ENCODE measurements at places on chromosomes 7 and 10.

- no peaks in the 10 kb centered on the region for H3K36me3 ChIP-seq
- no peak overlapping the region for H3K27ac ChIP-seq
- H3K4me1 ChIP-seq: no peaks in the 10 kb centered on the region
- no peak for DNase-seq
- H3K27me3 ChIP-seq: peaks cover 6% of the 10 kb centered on the region
These were observed 308.5 kb downstream of the REEP3 start for GRCh38 chr10:63829573-63830149.

DNA sequence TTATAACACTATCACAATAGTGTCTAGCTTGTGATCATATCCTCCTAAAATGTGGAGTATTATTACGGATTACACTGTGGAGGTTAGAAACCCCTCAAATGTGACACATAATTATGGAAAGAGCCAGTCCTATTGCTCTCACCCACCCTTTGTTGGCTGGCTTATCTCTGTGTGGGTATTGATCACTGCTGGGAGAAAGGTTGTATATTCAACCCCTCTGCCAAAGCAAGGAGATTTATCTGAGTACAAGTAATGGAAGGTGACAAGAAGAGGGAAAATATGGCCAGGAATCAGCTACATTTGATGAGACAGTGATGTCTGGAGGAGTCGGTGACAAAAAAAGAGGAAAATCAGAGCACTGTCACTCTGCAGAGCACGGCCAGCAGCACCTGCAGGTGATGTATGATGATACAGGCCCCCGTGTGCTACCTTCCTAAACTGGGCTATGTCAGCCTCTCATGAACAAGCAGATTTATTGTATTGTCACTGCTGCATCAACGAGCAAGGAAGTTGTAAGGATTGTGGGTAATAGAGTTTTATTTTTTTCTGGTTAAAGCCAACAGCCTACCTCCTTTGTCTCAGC, 235.3 kb downstream of the PHF14 start:
- H3K27ac ChIP-seq: no peak overlapping the region
- no peaks in the 10 kb centered on the region for H3K27me3 ChIP-seq
- no peaks in the 10 kb centered on the region for H3K36me3 ChIP-seq
- H3K4me1 ChIP-seq: peaks cover 6% of the 10 kb centered on the region
- H3K4me3 ChIP-seq: no peak overlapping the region
- DNase-seq: no peak

GRCh38 chr7:29291723-29292618, 97.4 kb downstream of the CHN2 start:
- no peaks in the 10 kb centered on the region for H3K36me3 ChIP-seq
- DNase-seq: no peak
- H3K27ac ChIP-seq: no peak overlapping the region
- H3K27me3 ChIP-seq: no peaks in the 10 kb centered on the region

DNA sequence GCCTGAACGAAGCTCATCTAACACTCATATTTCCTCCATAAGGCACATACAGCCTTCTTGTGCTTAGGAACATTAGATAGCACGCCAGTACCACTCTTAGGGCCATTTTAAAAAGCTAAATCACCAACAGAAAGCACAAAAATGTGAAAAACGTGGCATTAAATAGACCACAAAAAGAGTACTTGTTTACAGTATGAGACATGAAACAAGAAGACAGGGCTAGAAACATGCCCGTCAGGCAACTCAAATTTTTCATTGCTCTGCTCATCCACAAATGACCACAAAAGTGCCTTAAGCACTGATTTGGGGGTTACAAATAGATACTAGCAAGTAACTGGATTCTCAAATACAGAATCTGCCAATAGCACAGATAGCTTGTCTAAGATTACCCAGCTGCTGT, 67.8 kb downstream of the ELMO1 start:
- no peak overlapping the region for H3K4me3 ChIP-seq
- DNase-seq: no peak
- no peaks in the 10 kb centered on the region for H3K36me3 ChIP-seq
- no peaks in the 10 kb centered on the region for H3K27me3 ChIP-seq

- H3K4me1 ChIP-seq: peaks cover 3% of the 10 kb centered on the region
- H3K27ac ChIP-seq: no peak overlapping the region
- no peaks in the 10 kb centered on the region for H3K36me3 ChIP-seq
- no peak overlapping the region for H3K4me3 ChIP-seq
These were observed 55.7 kb downstream of the ST7 start for GRCh38 chr7:117008886-117009531.

DNA sequence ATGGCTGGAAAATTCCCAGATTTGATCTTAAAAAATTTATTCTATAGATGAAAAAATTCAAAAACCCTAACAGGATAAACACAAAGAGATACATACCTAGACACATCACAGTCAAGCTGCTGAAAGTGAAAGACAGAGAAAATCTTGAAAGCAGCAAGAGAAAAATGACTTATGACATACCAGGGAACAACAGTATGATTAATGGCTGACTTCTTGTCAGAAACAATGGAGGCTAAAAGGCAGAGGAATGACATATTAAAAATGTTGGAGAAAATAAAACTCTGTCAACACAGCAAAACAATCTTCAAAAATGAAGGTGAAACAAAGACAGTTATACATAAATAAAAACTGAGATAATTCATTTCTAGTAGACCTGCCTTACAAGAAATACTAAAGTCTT, 442.7 kb downstream of the IPMK start:
- no peaks in the 10 kb centered on the region for H3K27me3 ChIP-seq
- H3K27ac ChIP-seq: no peak overlapping the region
- DNase-seq: no peak
- no peaks in the 10 kb centered on the region for H3K36me3 ChIP-seq
- no peaks in the 10 kb centered on the region for H3K4me1 ChIP-seq
- no peak overlapping the region for H3K4me3 ChIP-seq

DNA sequence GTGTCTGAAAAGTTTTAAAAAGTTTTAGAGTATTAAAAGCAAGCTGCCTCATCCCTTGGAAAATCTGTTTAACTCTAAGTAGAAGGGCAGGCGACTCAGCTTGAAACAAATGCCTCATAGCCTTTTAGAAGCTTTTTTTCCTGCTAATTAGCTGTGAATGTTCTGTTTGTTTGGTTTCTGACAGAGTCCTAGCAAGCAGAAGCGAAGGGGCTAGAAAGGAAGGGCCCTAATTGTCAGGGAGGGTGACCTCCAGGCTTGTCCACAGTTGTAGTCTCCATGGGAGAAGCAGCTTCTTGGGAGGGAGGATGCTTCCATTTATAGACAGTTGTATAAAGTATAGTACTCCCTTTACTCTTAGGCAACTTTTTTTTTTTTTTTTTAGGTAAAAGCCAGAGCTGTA, 90.9 kb downstream of the DNAJC1 start:
- no peaks in the 10 kb centered on the region for H3K36me3 ChIP-seq
- H3K4me1 ChIP-seq: no peaks in the 10 kb centered on the region
- no peak overlapping the region for H3K27ac ChIP-seq
- no peak for DNase-seq
- no peaks in the 10 kb centered on the region for H3K27me3 ChIP-seq

- no peaks in the 10 kb centered on the region for H3K4me1 ChIP-seq
- no peak overlapping the region for H3K4me3 ChIP-seq
- H3K36me3 ChIP-seq: no peaks in the 10 kb centered on the region
- no peaks in the 10 kb centered on the region for H3K27me3 ChIP-seq
- H3K27ac ChIP-seq: no peak overlapping the region
- DNase-seq: no peak
These were observed 114.2 kb downstream of the SPAG6 start for GRCh38 chr10:22459496-22459895.

DNA sequence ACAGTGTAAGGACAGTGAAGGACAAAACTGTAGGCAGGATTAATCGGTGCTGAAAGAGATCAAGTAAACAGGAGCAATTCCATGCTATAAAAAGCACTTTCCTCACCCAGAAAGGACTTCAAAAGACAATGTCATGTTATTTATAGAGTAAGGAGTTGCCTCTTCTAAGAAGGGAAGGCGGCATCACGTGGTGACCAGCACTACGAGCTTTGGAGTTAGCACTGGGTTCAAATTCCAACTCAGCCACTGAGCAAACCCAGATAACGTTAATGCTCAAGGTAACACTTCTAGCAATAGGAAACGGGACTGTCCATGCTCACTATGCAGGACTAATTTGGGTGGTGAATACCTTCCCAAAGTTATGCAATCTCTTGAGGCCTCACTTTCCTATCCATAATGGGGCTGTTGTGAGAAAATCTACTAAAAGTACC, 715 bp upstream of the PANK1 start:
- H3K36me3 ChIP-seq: no peaks in the 10 kb centered on the region
- peaks cover 4% of the 10 kb centered on the region for H3K4me1 ChIP-seq
- H3K27ac ChIP-seq: no peak overlapping the region
- DNase-seq: no peak
- peak overlapping the region; percentile 93 for H3K4me3 ChIP-seq

- H3K4me1 ChIP-seq: peaks cover 10% of the 10 kb centered on the region
- no peaks in the 10 kb centered on the region for H3K36me3 ChIP-seq
- H3K4me3 ChIP-seq: no peak overlapping the region
- DNase-seq: no peak
These were observed 88.7 kb downstream of the ARID5B start for GRCh38 chr10:61989995-61990760.

DNA sequence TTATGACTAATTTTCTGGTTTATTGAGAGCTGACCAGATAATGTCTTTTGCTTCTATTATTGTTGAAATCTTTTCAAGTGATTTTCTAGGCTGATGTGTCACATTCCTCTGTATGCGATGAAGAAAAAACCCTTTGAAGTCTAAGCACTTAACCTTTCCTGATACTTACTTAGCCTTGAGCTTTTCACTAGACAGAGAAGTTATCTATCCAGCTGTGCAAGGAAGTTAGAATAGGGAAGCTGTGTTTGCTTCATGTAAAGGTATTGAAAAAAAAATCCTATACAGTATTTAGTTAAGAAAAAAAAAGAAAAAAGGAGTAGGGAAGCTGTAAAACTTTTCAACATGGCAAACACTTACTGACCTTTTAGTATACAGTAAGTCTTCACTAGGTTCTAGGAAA, 117.6 kb upstream of the DNAJB12 start:
- DNase-seq: no peak
- no peaks in the 10 kb centered on the region for H3K27me3 ChIP-seq
- no peak overlapping the region for H3K4me3 ChIP-seq
- H3K36me3 ChIP-seq: no peaks in the 10 kb centered on the region

DNA sequence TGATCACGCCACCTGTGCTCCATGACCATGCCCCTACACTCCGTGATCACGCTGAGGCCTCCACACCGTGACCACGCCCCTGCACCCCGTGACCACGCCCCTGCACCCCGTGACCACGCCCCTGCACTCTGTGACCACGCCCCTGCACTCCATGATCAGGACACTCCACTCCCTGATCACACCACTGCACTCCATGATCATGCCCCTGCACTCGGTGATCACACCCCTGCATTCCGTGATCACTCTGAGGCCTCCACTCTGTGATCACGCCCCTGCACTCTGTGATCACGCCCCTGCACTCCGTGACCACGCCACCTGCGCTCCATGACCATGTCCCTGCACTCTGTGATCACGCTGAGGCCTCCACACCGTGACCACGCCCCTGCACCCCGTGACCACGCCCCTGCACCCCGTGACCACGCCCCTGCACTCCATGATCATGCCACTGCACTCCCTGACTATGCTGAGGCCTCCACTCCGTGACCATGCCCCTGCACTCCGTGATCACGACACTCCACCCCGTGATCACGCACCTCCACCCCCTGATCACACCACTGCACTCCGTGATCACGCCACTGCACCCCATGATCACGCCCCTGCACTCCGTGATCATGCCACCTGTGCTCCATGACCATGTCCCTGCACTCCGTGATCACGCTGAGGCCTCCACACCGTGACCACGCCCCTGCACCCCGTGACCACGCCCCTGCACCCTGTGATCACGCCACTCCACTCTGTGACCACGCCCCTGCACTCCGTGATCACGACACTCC, 27.7 kb downstream of the STK32C start:
- DNase-seq: no peak
- no peak overlapping the region for H3K4me3 ChIP-seq
- H3K27ac ChIP-seq: no peak overlapping the region
- H3K27me3 ChIP-seq: no peaks in the 10 kb centered on the region
- H3K4me1 ChIP-seq: no peaks in the 10 kb centered on the region

DNA sequence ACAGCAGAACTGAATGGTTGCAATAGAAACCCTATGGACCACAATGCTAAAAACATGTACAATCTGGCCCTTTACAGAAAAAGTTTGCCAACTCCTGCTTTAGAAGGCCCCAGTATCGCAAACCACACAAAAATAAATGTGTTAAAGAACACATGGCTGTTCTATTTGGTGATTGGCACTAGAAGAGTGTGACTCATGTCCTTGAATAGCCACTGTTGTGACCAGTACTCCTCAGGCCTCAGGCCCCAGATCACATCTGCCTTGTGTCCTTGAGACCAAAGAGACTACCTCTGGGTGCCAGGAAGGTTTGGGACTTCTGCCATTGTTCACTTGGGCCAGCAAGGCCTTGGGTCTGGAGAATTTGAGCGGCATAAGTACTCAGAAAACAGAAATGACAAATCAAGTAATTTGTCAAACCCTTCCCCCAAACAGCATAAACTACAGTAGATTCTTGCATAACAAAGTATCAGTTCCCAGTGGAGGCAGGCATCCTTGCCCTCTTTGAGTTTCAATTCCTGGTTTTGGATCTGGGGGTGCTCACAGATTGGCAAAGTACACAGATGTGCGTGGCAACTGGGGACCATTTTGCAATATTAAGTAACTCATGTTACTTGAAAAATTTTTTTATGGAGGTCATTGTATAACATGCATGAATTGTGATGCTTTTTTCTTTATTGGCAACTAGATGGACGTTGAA, 50.2 kb downstream of the MTURN start:
- H3K4me3 ChIP-seq: no peak overlapping the region
- H3K27ac ChIP-seq: no peak overlapping the region
- H3K36me3 ChIP-seq: no peaks in the 10 kb centered on the region
- no peak for DNase-seq
- no peaks in the 10 kb centered on the region for H3K27me3 ChIP-seq

- no peaks in the 10 kb centered on the region for H3K27me3 ChIP-seq
- H3K4me3 ChIP-seq: no peak overlapping the region
- no peaks in the 10 kb centered on the region for H3K4me1 ChIP-seq
- no peak for DNase-seq
These were observed 10.7 kb upstream of the KPNA7 start for GRCh38 chr7:99218406-99219184.

- peaks cover 9% of the 10 kb centered on the region for H3K36me3 ChIP-seq
- H3K27me3 ChIP-seq: no peaks in the 10 kb centered on the region
- no peak overlapping the region for H3K27ac ChIP-seq
- no peak overlapping the region for H3K4me3 ChIP-seq
These were observed 25.4 kb downstream of the SH3PXD2A start for GRCh38 chr10:103829838-103830465.

DNA sequence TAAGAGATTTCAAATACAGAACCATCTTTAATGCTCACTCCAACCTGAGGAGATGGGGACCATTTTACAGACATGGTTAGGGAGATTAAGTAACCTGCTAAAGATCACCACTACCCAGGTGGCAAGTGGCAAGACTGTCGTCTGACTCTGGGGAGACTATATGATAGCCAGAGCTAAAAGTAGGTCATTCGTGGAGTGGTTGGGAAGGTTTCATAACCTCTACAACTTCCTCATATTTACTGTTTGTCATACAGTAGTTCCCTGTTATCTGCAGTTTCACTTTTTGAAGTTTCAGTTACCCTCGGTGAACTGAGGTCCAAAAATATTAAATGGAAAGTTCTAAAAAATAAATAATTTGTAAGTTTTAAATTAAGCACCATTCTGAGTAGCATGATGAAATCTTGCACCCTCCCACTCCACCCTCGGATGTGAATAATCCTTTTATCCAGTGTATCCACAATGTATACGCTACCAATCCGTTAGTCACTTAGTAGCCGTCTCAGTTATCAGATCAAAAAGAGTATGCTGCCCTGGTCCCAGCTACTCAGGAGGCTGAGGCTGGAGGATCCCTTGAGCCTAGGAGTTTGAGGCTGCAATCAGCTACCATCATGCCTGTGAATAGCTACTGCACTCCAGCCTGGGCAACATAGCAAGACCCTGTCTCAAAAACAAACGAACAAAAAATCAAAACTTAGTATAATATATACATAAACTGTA, 14.9 kb upstream of the LGI1 start:
- DNase-seq: no peak
- H3K36me3 ChIP-seq: no peaks in the 10 kb centered on the region
- no peaks in the 10 kb centered on the region for H3K27me3 ChIP-seq
- H3K4me1 ChIP-seq: no peaks in the 10 kb centered on the region

Data from esophagus squamous epithelium (tissue), 5 donors.